ENCODE measurements at places on chromosomes 3 and 15.

DNA sequence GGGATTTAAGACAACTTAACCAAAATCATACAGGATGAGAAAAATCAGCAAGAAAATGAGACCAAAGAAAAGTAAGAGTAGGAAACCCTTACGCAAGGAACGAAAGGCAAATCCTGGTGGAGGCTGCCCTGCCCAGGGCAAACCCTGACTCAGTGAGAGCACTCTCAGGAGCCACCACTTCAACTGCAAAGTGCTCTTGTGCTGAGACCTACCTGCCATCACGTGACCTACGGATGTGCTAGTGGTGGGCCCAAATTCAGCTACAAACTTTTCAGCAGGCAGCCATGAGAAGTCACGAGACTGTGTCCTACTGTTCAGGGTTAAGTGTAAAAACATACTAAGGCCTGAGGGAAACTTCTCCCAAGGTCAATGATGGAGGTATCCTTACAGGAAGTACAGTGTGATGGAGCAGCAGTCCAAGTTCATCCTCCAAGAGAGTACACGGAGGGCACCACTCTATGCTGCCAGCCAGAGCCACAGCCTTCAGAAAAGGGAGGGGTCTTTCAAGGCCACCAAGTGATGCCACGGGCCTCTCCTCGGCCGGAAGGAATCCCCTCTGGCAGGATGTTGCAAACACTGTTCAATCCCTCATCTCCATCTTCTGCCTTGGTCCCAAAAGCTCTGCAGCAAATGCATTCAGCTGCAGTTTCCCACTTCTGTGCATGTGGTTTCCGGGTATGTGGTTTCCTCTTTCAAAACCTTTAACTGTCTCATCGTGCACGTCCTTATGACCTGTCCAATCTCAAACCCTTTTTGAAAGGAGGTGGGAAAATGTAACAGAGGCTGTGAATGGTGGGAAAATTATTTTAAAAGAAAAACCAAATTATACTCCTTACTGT is 9.5 kb downstream of the CHSY1 start:
- no peak for DNase-seq

- no peak for DNase-seq
These were observed 413.7 kb upstream of the TBL1XR1 start for GRCh38 chr3:177610686-177611633.

DNA sequence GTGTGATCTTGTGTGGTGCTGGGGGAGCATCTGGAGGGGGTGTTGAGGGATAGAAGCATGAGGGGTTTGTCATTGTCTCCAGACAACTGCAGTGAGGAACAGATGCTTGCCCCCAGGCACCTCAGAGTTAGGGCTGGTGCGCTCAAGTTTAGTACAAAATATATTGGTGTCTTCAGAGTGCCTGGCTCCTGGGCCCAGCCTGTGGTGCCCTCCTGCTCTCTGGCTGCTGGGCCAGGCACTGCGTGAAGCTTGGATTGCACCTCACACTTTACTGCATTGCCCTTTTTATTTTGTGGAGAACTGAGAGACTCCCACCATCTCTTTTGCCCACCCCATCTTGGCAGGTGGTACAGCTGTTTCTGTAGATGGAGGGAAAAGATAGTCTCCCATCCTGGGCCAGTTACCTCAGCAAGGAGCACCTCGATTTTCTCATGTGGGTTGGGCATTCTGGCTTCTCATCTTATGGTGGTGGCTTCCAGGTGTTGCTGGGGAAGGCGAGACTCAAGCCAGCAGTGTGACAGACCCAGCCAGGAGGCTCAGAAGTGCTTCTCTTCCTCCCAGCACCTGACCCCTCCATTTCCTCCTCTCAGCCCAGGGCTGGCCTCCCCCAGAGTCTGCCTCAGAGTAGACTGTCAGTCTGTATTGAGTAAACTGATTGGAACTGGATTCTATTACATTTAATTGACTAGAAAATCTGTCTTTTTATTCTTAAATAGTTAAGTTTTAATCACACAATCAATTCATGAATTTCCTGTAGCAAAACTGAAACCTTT is 140.5 kb downstream of the DNAJB8 start:
- DNase-seq, result no peak

GRCh38 chr3:64399205-64399800 is 174.0 kb upstream of the PRICKLE2 start:
- no peak for DNase-seq

GRCh38 chr3:17745894-17746293 is 3.5 kb upstream of the TBC1D5 start:
- no peak for DNase-seq

- DNase-seq, result no peak
These were observed 293.8 kb downstream of the PTPRG start for GRCh38 chr3:61855211-61855610.

DNA sequence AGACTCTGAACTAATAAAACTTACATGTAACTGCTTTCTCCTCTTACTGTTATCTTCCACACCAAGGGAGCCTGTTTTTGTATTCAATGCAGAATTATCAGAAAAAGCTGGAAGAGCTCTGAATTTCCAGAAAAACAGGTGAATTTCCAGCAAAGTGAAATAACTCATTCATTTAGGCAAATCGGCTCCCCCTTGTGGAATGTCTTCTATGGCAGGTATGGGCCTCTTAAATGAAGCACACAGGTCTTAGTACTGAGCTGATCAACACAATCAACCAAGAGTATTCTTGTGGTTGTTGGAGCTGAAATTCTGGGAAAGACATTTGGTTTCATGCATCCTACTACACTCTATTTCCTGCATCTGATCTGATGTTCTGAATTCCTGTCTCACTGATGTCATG is 31.0 kb upstream of the PTPRG start:
- DNase-seq, result no peak

DNA sequence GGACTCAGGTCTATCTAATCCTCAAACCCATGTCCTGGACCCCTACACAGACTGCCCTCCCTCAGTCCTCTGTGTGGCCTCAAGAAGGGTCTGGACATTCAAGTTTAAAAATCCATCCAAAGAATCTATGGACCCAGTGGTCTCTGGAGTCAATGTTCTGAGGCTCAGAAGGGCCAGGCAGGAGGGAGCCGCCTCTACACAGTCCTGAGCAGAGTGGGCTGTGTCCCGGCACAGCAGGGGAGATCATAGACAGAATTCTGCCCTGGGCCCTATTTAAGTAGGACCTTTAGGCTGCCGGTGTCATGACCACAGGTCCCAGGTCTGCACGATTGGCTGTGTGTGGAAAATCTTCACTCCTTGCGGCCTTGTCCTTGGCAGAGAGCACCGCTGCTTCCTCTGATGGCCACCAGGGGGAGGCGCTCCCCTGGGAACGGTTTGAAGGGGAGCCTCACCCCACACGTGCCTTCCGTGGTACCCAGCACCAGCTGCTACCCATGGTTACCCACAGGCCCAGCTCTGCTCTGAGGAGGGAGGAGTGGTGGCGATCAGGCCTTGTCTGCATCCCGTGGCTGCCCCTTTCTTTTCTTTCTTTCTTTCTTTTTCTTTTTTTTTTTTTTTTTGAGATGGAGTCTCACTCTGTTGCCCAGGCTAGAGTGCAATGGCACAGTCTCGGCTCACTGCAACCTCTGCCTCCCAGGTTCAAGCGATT is 37.9 kb downstream of the CHRD start:
- DNase-seq, result peak; percentile 31

- DNase-seq, result no peak
These were observed 189.7 kb upstream of the GBE1 start for GRCh38 chr3:81951106-81951505.

GRCh38 chr3:14438929-14439328 is 36.5 kb downstream of the SLC6A6 start:
- no peak for DNase-seq

GRCh38 chr15:95990833-95991232 is 339.7 kb upstream of the NR2F2 start:
- DNase-seq, result no peak

DNA sequence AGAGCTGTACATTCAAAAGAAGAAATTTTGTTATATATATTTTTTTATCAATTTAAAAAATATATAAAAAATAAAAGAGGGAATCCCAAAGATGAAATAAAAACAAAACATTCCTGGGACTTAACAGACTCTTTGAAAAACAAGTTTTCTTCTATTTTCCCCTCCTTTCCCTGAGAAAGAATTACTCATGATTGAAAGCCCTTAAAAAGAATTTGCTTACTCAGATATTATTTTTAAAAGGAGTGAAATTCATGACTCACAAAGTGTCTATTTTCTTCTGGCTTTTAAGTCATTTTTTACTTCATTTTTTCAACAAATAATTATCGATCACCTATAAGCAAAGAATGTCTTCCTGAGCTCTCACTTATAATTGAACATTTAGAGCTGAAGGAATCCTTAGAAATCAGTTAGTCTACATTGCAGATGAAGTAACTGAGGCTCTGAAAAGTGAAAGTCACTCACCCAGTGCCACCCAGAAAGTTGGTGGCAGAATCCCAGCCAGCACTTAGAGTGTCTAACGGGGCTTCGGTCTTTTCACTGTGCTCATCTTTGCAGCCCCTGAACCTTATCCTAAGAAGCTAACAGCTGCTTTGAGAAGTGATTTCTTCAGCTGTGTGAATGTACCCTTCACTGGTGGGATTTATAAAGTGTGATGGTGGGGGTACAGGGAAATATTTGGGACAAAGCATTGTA is 42.5 kb upstream of the NUDT16 start:
- no peak for DNase-seq

GRCh38 chr15:38130205-38130567 is 122.5 kb upstream of the SPRED1 start:
- no peak for DNase-seq

- no peak for DNase-seq
These were observed 166.9 kb downstream of the MEIS2 start for GRCh38 chr15:36933255-36933990.

DNA sequence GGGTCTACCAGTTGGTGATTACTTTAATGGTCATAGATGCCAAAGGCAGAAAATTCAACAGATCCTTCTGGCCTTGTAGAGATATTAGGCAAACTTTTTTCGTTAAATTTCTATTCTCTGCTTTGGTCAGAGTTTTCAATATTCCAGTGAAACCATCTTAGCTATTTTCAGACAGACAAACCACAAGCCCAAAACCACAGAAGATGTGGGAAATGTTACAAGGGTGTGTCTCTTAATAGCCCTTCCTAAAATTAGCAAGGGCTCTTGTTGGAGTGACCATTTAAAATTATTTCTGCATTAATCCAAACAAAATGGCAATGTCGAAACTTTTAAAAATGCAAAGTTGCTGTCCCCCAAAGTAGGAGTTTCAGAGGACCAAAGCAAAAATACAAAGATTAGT is 102.8 kb downstream of the ARRDC4 start:
- DNase-seq, result no peak

- DNase-seq, result no peak
These were observed 983 bp upstream of the ALDH1A3 start for GRCh38 chr15:100878648-100879047.

DNA sequence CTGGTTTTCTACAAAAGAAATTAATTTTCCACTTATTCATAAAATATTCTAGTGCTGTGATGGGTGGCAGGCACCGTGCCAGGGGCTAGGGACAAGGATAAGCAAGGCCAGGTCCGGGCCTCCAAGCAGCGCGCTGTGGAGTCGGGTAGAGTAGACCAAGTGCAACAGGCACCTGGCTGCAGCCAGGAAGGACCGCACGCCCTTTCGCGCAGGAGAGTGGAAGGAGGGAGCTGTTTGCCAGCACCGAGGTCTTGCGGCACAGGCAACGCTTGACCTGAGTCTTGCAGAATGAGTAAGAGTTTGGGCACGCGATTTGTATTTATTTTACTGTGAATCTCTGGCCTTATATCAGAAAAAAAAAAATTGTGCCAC is at the start of gene CASR:
CASR (plus strand) TSS at position 148 of the 372 bp plus-strand sequence. CDS start 70,522 bp downstream, outside the sequence.
- no peak for DNase-seq

DNA sequence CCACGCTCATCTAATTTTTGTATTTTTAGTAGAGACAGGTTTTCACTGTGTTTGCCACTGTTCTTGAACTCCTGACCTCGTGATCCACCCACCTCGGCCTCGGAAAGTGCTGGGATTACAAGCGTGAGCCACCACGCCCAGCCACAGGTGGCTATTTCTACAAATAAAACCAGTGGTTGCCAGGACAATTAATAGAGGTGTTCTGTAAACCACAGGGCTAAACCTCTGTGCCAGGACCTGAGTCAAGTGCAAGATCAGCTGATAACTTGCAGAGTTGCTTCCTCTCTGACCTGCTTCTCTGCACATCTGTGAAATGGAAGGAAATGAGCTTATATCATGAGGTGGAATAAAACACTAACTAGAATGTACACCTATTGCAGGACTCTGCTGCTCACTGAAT is 72.8 kb downstream of the CD200R1L start:
- DNase-seq, result no peak

DNA sequence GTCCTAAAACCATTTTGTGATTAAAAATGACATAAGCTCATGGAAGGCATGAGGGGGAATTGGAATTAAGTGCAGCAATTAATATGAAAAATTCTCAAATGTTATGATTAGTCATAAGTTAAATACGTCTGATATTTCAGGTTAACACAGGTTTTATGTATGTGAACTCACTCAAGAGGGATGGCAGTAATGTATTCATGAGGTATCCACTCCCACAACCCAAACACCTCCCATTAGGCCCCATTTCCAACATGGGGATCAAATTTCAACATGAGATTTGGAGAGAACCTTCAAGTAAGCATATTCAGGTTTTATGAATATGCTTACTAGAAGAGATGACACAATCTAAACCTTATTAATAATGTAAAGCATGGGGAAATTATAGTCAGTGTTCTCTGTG is 41.6 kb upstream of the IL20RB start:
- DNase-seq, result no peak

GRCh38 chr3:88211096-88211890 is 61.5 kb downstream of the C3orf38 start:
- no peak for DNase-seq

GRCh38 chr3:190432216-190432615 is 17.5 kb downstream of the TMEM207 start:
- DNase-seq, result no peak

DNA sequence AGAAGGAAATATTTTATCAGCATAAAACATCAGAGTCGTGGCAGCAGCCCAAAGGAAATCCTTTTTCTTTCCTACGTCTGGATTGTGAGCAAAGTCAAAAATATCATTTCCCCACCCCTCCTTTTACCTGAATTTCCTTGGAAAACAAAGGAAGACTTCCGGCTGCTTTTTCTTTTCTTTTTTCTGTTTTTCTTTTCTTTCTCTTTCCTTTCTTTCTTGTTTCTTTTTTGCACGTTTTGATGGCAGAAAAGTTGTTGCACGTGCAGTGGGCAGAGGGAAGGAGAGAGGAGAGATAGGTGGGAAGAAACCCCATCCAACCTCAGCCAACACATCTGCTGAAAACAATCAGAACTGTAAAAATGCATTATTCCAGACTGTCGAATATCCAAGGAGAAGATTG is 544 bp upstream of the MYO1E start:
- no peak for DNase-seq

Measured in D721Med (cell line).